Neural progenitor cell (in vitro differentiated cells): ENCODE measurements at places on chromosomes 4 and X. TPM values are rescaled to one million over a fixed set of nuclear protein-coding genes. Genes with fewer than 3 reads are reported as not detected.
A peak's percentile ranks its signal among the peaks of the same experiment; 100 is the strongest.

The SERTM2 gene
- total RNA-seq, result 0.50 and 0.51 TPM in 2 replicates

The CSN1S1 gene
- total RNA-seq, result not detected in 2 replicates

The NHS gene
- 3.9 and 12.1 TPM in 2 replicates for total RNA-seq

The MPC1L gene
- total RNA-seq, result not detected in 2 replicates

The TECRL gene
- not detected in 2 replicates for total RNA-seq

The DCX gene
- total RNA-seq, result 4.7 and 4.8 TPM in 2 replicates

The EGFL6 gene
- total RNA-seq, result 0.19 and 1.2 TPM in 2 replicates

The ESX1 gene
- not detected in 2 replicates for total RNA-seq

The ALAS2 gene
- 0.31 TPM in 1 of 2 replicates, not detected in the other for total RNA-seq

The ASB12 gene
- 0.19 TPM in 1 of 2 replicates, not detected in the other for total RNA-seq

The RAB41 gene
- not detected in 2 replicates for total RNA-seq

The HTRA3 gene
- total RNA-seq, result 1.6 and 2.3 TPM in 2 replicates

The ZNF674 gene
- total RNA-seq, result 3.6 and 3.9 TPM in 2 replicates

The TCEAL5 gene
- 0.12 TPM in 1 of 2 replicates, not detected in the other for total RNA-seq

The IRAK1 gene
- 6.8 and 13.6 TPM in 2 replicates for total RNA-seq

The TRMT10A gene
- 11.0 and 15.6 TPM in 2 replicates for total RNA-seq

The EDA gene
- total RNA-seq, result 6.8 and 7.4 TPM in 2 replicates

- no peak overlapping the region for H3K27ac ChIP-seq
- no peaks in the 10 kb centered on the region for H3K27me3 ChIP-seq
- peaks cover 27% of the 10 kb centered on the region for H3K4me1 ChIP-seq
- H3K36me3 ChIP-seq, result no peaks in the 10 kb centered on the region
- no peak overlapping the region for H3K4me3 ChIP-seq
Measured at GRCh38 chr4:54542119-54542438, 115.7 kb upstream of the KIT start.

DNA sequence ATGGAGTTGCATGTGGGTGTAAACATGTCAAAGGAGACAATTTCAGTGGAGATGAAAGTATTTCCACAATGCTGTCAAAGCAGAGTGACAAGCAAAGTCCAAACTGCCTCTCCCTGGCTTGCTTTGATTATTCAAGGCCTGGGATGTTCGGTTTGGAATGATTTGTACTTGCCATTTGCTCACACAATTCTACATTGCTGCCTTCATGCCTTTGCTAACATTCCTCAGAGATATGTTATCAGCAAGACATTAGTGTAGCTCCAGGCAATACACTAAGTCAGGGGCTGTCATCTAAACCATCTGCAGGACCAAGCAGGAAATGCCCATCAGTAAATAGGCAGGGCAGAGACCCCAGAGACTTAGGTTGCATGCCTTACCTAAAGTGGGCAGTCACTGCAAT is 79.6 kb upstream of the C1QTNF7 start:
- H3K27me3 ChIP-seq, result no peaks in the 10 kb centered on the region
- no peak overlapping the region for H3K27ac ChIP-seq
- DNase-seq, result no peak
- H3K4me3 ChIP-seq, result no peak overlapping the region
- H3K36me3 ChIP-seq, result no peaks in the 10 kb centered on the region

DNA sequence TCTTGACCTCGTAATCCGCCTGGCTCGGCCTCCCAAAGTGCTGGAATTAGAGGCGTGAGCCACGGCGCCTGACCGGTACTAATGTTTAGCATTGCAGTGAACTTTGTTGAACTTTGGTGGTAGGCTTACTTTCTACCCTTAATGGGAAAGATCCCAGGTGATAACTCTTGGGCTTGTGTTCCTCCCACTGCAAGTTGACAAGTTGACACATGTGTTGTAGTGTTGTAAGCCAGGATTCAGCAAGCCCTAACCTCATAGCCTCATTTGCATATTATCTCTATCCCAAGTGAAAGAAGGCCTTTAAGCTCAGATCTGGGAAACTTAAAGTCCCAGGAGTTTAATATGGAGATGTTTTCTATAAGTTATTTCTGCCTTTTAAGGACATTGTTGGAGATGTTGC is 80.0 kb upstream of the CLCN4 start:
- no peaks in the 10 kb centered on the region for H3K4me1 ChIP-seq
- no peaks in the 10 kb centered on the region for H3K27me3 ChIP-seq
- no peak overlapping the region for H3K27ac ChIP-seq
- no peaks in the 10 kb centered on the region for H3K36me3 ChIP-seq

- no peaks in the 10 kb centered on the region for H3K27me3 ChIP-seq
- DNase-seq, result no peak
- no peak overlapping the region for H3K4me3 ChIP-seq
- no peaks in the 10 kb centered on the region for H3K4me1 ChIP-seq
- H3K36me3 ChIP-seq, result no peaks in the 10 kb centered on the region
Measured at GRCh38 chr4:42248972-42249371, 96.5 kb upstream of the BEND4 start.

DNA sequence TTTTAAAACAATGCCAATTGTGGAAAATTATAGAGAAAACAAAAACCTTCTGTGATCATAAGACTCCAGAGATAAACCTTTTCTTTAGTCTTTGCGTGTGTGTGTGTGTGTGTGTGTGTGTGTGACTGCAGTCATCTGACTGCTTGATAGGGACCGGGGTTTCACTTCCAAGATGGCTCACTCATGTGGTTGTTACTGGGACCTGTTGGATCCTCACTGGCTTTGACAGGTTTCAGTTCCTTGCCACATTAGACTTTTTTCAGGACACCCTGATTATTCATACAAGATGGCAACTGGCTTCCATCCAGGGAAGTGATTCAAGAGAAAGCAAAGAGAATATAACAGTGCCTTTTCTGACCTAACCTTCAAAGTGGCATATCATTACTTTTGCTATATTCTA is 21.9 kb upstream of the MAD2L1 start:
- no peaks in the 10 kb centered on the region for H3K36me3 ChIP-seq
- no peak for DNase-seq
- H3K27me3 ChIP-seq, result no peaks in the 10 kb centered on the region
- H3K27ac ChIP-seq, result no peak overlapping the region

DNA sequence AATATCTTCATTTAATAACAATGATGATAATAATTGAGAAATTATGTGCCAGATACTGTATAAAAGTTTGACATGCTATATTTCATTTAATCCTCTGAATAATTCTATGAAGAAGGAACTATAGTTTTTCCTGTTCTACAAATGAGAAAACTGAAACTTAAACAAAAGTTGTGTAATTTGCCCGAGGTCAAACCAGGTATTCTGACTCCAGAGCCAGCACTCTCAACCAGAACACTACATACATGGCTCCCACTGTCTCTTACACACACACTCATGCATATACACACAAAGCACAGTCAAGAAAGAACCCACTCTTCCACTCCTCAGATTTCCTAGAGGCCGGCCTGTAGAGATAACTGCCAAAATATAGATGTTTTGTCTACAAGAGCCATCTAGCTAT is 374.0 kb upstream of the EMCN start:
- no peak for DNase-seq
- H3K4me1 ChIP-seq, result no peaks in the 10 kb centered on the region
- H3K27me3 ChIP-seq, result no peaks in the 10 kb centered on the region
- no peak overlapping the region for H3K27ac ChIP-seq
- no peak overlapping the region for H3K4me3 ChIP-seq
- H3K36me3 ChIP-seq, result no peaks in the 10 kb centered on the region

DNA sequence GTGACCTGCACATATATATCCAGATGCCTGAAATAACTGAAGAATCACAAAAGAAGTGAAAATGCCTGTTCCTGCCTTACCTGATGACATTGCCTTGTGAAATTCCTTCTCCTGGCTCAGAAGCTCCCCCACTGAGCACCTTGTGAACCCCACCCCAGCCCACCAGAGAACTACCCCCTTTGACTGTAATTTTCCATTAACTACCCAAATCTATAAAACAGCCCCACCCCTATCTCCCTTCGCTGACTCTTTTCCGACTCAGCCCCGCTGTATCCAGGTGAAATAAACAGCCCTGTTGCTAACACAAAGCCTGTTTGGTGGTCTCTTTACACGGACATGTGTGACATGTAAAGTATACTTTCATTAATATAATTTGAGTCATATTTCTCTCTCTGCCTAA is 320.3 kb upstream of the TECRL start:
- no peaks in the 10 kb centered on the region for H3K36me3 ChIP-seq
- H3K4me3 ChIP-seq, result no peak overlapping the region
- no peak for DNase-seq
- no peaks in the 10 kb centered on the region for H3K4me1 ChIP-seq
- no peaks in the 10 kb centered on the region for H3K27me3 ChIP-seq

DNA sequence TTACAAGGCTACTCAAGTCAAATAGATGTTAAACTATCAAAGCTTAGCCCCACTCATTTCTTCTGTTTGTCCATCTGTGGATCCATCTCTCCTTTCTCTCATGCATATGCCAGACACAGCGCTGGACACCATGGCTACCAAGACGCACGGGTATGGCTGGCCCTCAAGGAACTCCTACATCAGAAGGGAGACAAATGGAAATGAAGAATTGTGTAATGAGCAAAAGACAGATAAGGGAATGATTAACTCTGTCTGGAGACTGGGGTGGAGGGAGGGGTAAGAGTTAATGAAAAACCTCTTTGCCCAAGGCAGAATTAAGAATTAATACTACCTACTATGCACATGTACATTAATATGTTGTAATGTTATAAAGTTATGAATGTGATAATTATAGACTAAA is 88.1 kb downstream of the MGST2 start:
- H3K27ac ChIP-seq, result no peak overlapping the region
- no peaks in the 10 kb centered on the region for H3K36me3 ChIP-seq

GRCh38 chrX:20394451-20394850 is 127.7 kb upstream of the RPS6KA3 start:
- DNase-seq, result no peak
- no peaks in the 10 kb centered on the region for H3K36me3 ChIP-seq
- no peak overlapping the region for H3K4me3 ChIP-seq
- no peak overlapping the region for H3K27ac ChIP-seq
- H3K27me3 ChIP-seq, result no peaks in the 10 kb centered on the region

- H3K4me3 ChIP-seq, result no peak overlapping the region
- H3K36me3 ChIP-seq, result no peaks in the 10 kb centered on the region
- H3K27me3 ChIP-seq, result no peaks in the 10 kb centered on the region
- H3K27ac ChIP-seq, result no peak overlapping the region
- peaks cover 9% of the 10 kb centered on the region for H3K4me1 ChIP-seq
Measured at GRCh38 chr4:105637408-105638176, 70.9 kb downstream of the INTS12 start.

GRCh38 chrX:145190801-145191389 is 56.4 kb upstream of the SPANXN1 start:
- H3K4me1 ChIP-seq, result no peaks in the 10 kb centered on the region
- H3K27me3 ChIP-seq, result no peaks in the 10 kb centered on the region
- DNase-seq, result peak; percentile 10
- no peaks in the 10 kb centered on the region for H3K36me3 ChIP-seq
- no peak overlapping the region for H3K4me3 ChIP-seq
- H3K27ac ChIP-seq, result no peak overlapping the region

- no peaks in the 10 kb centered on the region for H3K36me3 ChIP-seq
- no peaks in the 10 kb centered on the region for H3K27me3 ChIP-seq
- DNase-seq, result no peak
- H3K27ac ChIP-seq, result no peak overlapping the region
Measured at GRCh38 chrX:99001286-99001685, 1408.8 kb downstream of the PCDH19 start.

DNA sequence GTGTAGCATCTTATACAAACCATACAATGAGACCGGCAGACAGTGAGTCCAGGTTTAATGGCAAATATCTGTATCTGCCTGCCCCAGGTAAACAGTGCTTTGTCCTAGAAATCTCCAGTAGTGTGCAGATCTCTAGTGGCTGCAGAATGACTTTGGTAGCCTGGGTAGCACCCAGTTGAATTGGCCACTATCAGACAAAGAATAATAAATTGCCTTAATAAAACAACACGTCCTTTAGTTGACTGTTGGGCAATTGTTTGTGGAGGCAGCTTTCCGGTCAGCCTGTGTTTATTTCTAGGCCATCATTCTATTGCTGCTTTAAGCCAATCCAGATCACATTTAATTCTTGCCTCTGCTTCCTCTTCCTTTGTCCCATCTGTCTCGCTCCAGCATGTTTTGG is 52.5 kb downstream of the SNX25 start:
- peaks cover 3% of the 10 kb centered on the region for H3K36me3 ChIP-seq
- H3K27ac ChIP-seq, result no peak overlapping the region
- no peak for DNase-seq
- no peak overlapping the region for H3K4me3 ChIP-seq

- H3K4me3 ChIP-seq, result peak within 1 kb of the TSS; percentile 61
- peak within 1 kb of the TSS; percentile 79 for H3K27ac ChIP-seq
- DNase-seq, result peak; percentile 72
- no peaks in the 10 kb centered on the region for H3K27me3 ChIP-seq
- H3K4me1 ChIP-seq, result peaks cover 3% of the 10 kb centered on the region
Measured at GRCh38 chrX:55489314-55490009, at the start of gene USP51. Gene USP51, minus strand, starts transcription at chrX:55489848. Its CDS starts 909 bp downstream, at chrX:55488939.

- H3K4me1 ChIP-seq, result no peaks in the 10 kb centered on the region
- peaks cover 36% of the 10 kb centered on the region for H3K27me3 ChIP-seq
- DNase-seq, result no peak
- no peaks in the 10 kb centered on the region for H3K36me3 ChIP-seq
- H3K27ac ChIP-seq, result no peak overlapping the region
Measured at GRCh38 chr4:8695237-8696219, 103.0 kb downstream of the CPZ start.

- H3K4me1 ChIP-seq, result no peaks in the 10 kb centered on the region
- DNase-seq, result no peak
- no peak overlapping the region for H3K4me3 ChIP-seq
- no peak overlapping the region for H3K27ac ChIP-seq
Measured at GRCh38 chr4:141660880-141661279, 24.5 kb downstream of the IL15 start.

GRCh38 chr4:71066737-71067716 is 73.6 kb downstream of the DCK start:
- no peaks in the 10 kb centered on the region for H3K4me1 ChIP-seq
- H3K36me3 ChIP-seq, result no peaks in the 10 kb centered on the region
- H3K27ac ChIP-seq, result no peak overlapping the region
- H3K27me3 ChIP-seq, result no peaks in the 10 kb centered on the region

DNA sequence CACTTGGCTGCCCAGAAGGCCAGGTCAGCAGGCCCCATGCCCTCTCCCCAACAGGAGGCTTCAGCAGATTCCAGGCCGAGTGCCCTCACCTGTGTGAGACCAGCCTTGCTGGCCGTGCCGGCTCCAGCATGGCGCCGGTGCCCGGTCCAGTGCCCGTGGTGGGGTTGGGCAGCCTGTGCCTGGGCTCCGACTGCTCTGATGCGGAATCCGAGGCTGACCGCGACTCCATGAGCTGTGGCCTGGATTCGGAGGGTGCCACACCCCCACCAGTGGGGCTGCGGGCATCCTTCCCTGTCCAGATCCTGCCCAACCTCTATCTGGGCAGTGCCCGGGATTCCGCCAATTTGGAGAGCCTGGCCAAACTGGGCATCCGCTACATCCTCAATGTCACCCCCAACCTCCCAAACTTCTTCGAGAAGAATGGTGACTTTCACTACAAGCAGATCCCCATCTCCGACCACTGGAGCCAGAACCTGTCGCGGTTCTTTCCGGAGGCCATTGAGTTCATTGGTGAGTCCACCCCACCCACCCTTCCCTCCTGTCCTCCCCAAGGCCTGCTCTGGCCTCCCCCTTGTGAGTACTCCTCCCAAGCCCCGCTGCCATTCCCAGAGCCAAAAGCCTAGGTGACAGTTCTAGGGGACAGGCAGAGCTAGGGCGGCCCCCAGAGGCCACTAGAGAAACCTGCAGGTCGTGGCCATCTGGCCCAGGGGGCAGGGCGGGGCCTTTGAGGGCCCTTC is 2.3 kb downstream of the DUSP9 start:
- peak; percentile 81 for DNase-seq
- no peaks in the 10 kb centered on the region for H3K4me1 ChIP-seq
- H3K27ac ChIP-seq, result no peak overlapping the region
- peaks cover 53% of the 10 kb centered on the region for H3K27me3 ChIP-seq
- H3K4me3 ChIP-seq, result no peak overlapping the region

- H3K4me3 ChIP-seq, result no peak overlapping the region
- peaks cover 6% of the 10 kb centered on the region for H3K4me1 ChIP-seq
- H3K36me3 ChIP-seq, result no peaks in the 10 kb centered on the region
- DNase-seq, result no peak
- H3K27me3 ChIP-seq, result no peaks in the 10 kb centered on the region
Measured at GRCh38 chr4:98851806-98852205, 77.1 kb downstream of the EIF4E start.
